ENCODE measurements at places on chromosomes 7 and 10. TPM values are rescaled to one million over a fixed set of nuclear protein-coding genes. Genes with fewer than 3 reads are reported as not detected.

The PTPRN2 gene
- 2.5 TPM for total RNA-seq

DNA sequence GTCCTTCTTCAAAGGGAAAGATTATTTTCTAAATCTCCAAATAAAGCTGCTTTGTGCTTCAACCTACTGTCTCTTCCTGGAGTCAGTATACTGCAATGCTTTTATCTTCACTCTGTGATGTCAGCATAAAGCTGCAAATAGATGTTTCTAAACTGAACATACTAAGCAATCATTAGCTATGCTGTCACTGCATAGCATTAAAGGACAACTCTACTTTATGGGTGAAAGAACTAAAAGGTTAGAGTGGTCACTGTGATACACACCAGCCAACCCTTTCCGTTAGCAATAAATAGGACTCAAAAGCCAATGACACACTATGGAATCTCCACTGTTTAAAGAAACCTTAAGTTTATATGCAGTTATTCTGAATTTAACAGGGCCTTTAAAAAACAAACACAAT is 1.8 kb downstream of the CCDC186 start:
- DNase-seq: no peak

DNA sequence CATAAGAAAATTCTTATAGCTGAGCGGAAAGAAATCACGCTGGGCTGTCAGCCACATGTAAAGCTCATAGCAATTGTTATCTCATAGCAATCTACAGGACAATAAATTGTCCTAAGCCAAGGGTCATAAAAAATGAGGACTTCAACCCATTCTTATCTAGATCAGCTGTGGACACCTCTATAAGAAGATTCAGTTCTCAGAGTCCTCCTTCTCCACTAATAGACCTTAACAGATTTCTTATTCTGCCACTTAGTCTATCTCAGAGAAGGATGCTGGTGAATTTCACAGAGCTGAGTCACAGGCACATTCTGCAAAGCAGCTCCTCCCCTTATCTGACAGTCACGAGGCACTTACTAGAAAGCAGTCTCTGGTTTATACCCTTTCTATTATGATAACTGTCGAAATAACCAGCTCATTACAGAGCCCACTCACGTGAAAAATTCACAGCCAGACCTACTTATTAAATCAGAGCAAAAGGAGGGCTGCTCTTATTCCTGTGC is 185.3 kb upstream of the PCLO start:
- peak; percentile 29 for DNase-seq

GRCh38 chr10:102776779-102777456 is 33.2 kb downstream of the WBP1L start:
- peak; percentile 75 for DNase-seq

DNA sequence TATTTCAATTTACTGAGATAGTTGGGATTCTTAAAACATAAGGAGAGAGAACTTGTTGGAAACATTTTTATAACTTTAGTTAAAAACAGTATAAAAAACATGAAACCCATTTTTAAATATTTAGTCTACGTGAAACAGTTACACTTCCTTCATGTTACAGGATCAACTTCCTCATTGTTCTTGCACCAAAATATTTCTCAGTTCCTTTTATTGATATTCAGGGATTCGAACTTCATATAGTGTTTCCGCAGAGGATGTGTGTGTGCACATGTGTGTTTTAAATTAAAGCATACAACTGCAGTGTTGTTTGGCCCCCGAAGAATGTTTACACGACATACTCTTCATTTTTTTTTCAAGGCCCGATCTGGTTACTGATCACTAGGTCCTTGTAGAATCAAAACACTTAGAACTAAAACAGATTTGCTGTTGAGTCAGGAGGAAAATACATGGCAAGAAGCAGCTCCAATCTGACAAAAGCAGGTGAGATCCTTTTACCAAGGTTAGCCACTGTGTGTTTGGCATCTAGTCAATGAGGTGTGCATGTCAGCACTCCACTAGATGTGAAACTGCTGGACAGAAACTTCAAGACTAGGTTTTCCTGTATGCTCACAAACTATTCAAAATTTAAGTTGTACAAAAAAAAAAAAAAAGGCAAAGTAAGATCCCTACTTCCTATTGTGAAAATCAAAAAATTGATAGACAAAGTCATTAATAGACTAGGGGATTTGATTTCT is 60.4 kb downstream of the INSYN2A start:
- no peak for DNase-seq

The FZD1 gene
- total RNA-seq: 5.9 TPM

DNA sequence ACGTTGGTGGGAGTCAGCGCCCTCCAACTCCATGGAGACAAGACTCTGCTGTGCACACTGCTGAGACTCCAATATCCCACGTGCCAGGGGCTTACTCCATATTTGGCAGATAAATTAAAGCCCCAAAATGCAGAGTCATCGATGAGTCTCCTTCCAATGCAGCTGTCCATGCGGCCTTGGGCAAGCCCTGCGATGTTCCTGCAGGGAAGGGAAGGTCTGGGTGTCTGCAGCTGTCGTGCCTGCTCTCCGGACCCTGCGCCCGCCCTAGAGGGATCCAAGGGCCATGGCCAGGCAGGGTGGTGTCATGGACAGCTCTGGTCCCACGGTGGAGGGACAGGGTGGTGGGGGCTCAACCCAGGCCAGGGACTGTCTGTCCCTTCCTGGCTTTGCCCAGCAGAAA is 185.2 kb downstream of the PTPRN2 start:
- no peak for DNase-seq

DNA sequence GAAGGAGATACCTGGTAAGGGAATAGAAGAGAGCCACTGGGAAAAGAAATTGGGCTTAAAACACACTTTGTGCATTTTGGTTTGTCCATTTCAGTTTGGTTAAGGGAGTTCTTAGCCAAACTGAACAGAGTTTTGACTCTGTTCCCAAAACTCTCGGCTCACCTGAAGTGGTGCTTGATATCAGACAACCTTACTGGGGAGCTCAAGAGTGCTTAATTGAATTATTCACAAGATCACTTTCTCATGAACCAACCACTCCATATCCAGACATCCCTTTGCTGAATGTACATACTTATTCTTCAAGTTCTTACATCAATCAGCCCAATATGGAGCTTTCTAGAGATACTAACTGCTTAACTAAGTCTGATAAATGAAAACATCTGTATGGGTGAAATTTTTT is 413.1 kb downstream of the GRM8 start:
- no peak for DNase-seq

DNA sequence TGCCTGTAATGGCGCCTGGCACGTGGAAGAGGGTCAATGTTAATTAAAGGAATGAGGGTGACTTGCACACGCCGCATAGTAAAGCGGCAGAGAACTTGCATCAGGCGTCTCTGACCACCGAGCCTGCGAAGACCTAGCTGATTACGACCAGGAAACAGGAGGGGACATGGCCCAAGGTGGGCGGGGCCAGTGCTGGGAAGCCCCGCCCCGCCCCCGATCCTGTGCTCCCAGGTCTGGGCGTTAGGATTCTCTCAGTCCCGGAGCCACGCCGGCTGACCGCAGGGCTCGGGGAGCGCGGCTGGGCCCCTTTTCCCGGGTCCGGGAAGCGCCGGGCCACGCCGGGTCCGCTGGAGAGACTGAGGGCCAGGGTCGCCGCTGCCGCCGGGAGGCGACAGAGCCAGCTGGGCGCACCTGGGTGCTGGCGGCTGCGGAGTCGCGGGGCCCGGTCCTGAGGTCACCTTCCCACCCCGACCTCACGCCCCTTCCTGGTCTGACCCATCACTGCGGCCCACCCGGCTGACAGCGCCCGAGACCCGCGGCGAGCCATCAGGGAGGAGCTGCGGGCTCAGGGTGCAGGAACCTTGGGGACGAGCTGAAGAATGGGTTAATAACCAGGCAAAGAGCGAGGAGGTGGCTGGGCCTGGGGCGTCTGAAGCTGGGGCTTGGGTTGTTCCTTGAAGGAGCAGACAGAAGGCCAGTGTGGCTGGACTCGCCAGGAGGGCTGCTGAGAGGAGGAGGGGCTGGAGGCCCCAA is 23.0 kb upstream of the GRID1 start:
- no peak for DNase-seq

The EVX1 gene
- not detected for total RNA-seq

DNA sequence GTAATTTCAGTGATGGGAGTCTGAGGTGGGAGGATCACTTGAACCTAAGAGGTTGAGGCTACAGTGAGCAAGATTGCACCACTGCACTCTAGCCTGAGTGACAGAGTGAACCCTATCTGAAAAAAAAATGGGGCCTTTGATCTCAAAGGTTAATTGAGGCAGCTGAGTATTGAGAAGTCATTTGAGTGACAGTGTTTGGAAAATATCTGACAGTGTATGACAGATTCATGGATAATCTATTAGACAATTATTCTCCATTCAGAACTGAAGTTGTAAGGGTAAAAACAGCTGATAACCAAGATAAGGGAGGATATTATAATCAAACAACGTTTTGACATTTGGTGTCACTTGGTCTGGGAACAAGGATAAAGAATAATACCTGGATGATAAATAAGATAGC is 50.9 kb upstream of the CD36 start:
- DNase-seq: no peak

- DNase-seq: no peak
These were observed 114.9 kb downstream of the IPMK start for GRCh38 chr10:58152673-58153263.

The HSPA12A gene
- total RNA-seq: 8.9 TPM

GRCh38 chr10:14225379-14225778 is 105.3 kb downstream of the FRMD4A start:
- DNase-seq: no peak

The PLEKHA1 gene
- 84.6 TPM for total RNA-seq

GRCh38 chr10:132657748-132658147 is 120.2 kb downstream of the INPP5A start:
- DNase-seq: no peak

The ARMC3 gene
- 0.23 TPM for total RNA-seq

DNA sequence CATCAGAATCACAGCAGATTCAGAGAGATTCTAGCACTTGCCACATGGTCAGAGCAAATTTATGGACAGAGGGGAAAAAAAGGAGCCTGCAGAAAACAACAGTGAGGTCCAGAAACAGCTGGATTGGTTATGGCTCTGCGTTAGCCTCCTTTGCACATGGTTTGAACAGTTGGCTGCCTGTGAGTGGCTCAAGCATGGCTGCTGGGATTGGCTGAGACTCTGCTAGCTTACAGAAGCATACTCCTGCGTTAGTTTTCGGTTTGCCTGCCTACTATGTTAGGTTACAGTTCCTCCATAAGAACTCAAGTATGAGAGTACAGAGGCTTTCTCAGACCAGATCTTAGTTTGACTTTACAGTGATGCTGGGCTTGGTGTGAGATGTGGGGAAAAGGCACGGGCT is 80.7 kb upstream of the WDR11 start:
- no peak for DNase-seq

DNA sequence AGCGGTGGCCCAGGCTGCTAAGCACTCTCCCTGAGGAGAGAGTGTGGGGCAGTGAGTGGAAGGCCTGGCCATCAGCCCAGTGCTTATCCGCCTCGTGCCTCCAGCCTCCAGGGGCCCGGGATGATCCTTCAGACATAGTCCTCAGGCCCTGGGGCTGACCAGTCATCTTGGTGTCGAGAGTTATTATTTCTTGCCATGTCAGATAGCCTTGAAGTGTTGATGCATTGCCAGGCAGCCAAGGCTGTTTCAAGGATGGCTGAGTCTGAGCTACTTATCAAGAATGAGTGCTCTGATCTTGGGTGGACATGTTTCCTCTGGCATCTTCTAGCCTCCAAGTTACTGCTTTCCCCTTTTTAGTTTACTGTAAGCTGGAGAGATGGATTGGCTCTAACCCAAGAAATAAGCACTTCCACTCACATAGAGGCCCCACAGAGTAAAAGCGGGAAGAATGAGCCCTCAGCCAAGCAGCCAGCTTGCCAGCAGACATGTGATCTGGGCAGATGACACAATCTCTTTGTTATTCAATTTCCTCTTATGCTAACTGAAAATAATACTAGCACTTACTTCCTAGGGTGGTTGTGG is 136.5 kb upstream of the NAMPT start:
- peak; percentile 86 for DNase-seq

The CHAT gene
- not detected for total RNA-seq

- no peak for DNase-seq
These were observed 458.5 kb downstream of the GPAM start for GRCh38 chr10:111725050-111725449.

The PNLIPRP3 gene
- not detected for total RNA-seq

GRCh38 chr10:43214956-43215561 is 51.8 kb downstream of the RASGEF1A start:
- DNase-seq: no peak

DNA sequence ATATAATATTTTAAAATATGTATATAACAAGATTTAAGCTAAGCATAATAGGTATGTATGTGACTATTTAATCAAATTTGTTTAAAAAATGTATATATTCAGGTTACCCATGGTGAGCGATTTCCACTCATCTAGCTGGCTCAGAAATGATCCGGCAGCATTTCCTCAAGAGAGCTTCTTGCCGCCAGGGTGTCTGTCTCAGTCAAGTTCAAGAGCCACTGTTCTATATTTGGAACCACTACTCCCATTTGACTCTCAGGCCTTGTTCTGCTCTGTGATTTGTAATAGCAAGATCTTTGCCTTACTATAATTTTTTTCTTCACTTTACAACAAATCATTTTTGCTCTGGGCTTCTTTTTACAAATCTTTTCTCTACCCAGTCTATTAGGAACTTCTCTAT is 48.7 kb upstream of the CNTNAP2 start:
- no peak for DNase-seq

DNA sequence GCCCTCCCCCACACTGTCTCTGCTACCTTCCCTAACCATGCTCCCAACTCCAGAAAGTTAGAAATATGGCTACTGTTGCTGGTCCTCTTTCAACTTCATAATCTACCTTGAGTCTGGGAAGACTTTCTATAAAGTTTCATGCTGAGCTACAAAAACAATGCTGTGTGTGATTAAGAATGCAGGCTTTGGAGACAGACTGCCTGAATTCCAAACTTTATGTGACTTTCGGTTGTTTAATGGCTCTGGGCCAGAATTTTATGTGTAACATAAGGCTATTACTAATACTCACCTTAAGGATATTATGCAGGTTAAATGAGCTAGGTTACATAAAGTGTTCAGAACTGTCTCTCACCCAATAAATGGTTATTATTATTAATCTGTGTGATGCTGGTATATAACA is 19.1 kb downstream of the BET1 start:
- no peak for DNase-seq

- no peak for DNase-seq
These were observed 7.4 kb downstream of the ARL4A start for GRCh38 chr7:12694817-12695216.

GRCh38 chr10:36183726-36184125 is 541.6 kb upstream of the FZD8 start:
- no peak for DNase-seq

- DNase-seq: no peak
These were observed 486.5 kb downstream of the CALN1 start for GRCh38 chr7:71925663-71926062.

DNA sequence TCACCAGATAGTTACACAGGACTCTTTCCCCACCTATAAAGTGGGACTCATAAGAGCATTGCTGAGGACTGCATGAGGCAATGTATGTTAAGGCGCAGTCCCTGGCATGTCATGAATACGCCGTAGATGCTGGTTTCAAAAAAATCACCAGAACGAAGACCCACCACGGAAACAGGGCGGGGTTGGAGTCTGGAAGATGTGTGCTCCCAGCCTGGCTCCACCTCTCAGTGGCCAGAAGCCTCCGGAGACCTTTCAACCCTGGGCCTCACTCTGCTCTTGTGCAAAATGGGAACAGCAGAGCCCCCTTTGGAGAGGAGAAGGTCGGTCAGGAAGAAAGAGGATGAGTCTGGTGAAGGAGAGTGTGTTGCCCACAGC is 12.4 kb upstream of the ZMIZ1 start:
- no peak for DNase-seq

The NKX2-3 gene
- not detected for total RNA-seq

- no peak for DNase-seq
These were observed 221.7 kb downstream of the DNAJB6 start for GRCh38 chr7:157558516-157558874.
